ENCODE measurements at places on chromosomes 2 and 18.

GRCh38 chr2:97858442-97858841 is 137.3 kb downstream of the TMEM131 start:
- DNase-seq = no peak

- DNase-seq = no peak
These were observed 130.0 kb downstream of the PRKCE start for GRCh38 chr2:45781464-45781811.

GRCh38 chr2:239226677-239227581 is 173.9 kb downstream of the HDAC4 start:
- no peak for DNase-seq

- no peak for DNase-seq
These were observed 137.3 kb upstream of the PID1 start for GRCh38 chr2:229408356-229408755.

GRCh38 chr2:226151157-226151556 is 648.5 kb downstream of the IRS1 start:
- no peak for DNase-seq

DNA sequence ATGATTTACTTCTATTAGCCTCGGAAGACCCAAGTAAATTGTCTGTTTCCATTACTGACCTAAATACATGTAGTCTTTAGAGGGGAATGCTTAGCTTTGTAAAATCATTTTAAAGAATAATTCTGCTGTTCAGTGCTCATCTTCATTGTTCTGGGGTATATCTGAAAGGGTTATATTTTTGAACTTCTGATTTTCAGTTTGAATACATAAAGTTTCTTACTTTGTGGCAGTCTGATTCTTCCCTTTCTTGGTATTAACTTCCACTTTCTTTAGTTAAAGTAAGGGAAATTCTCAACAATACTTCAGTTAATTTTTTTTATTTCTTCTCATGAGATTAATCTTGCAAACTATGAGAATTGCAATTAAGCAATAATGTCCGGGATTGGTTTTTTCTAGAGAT is 148.4 kb downstream of the DOCK10 start:
- no peak for DNase-seq

DNA sequence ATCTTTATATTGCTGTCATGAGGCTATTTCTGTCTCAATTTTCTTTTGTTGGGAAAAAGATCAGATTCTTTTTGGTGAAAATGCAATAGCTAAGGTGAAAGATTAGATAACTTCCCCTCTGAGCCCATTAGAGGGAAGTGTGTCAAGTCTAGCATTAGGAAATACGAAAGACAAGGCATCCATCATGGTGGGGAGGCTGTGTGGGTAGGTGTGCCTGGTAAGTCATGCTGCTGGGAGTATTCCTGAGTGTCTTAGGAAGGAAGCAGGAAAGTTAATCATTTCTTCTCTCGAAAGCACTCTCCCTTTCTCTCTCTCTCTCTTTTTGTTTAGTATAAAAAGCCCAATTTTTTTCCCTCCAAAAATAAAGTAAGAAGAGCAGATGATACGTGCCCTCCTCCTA is 780.2 kb upstream of the FSHR start:
- DNase-seq = no peak

- no peak for DNase-seq
These were observed 170.9 kb upstream of the SESTD1 start for GRCh38 chr2:179435566-179435965.

DNA sequence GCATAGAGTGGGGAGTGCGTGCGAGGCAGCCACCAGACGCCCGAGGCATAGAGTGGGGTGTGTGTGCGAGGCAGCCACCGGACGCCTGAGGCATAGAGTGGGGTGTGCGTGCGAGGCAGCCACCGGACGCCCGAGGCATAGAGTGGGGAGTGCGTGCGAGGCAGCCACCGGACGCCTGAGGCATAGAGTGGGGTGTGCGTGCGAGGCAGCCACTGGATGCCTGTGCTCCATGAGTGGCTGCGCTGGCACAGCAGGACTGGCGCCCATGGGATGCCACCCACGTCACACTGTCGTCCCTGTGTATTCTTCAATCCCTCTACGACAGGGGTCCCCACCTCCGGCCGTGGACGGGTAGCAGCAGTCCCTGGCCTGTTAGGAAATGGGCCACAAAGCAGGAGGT is 221.9 kb downstream of the HDAC4 start:
- DNase-seq = no peak

DNA sequence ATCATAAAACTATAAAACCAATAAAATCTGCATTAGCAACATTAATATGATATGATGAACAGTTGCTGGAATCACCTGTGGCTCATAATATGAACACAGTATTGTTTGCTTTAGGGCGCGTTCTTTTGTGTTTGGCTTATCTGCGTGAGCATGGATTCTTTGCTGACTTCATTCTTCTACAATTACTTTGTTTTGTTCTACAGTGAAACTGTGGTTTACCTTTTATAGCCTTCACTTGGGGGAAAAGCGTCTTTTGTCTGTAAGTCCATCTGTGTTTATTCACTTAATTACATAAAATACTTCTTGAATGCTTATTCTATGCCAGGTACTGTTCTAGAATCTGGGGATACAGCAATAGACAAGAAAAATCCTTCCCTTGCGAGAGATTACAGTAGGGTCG is 74.0 kb upstream of the SEC11C start:
- no peak for DNase-seq

DNA sequence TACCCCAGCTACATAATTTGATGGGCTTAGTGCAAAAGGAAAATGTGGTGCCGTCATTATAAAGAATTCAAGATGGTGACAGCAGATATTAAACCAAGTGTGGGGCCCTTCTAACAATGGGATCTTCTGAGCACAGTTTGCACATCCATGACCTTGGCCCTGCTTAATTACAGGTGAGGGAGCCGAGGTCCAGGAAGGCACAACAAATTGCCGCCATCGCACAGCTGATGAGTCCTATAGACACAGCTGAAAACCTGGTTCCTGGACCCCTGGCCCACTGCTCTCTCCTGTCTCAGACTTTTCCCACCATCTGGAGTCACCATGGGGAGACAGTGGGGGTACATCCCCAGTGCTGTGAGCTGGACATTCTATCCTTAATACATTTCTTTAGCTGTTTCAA is 95.8 kb upstream of the MAP4K3 start:
- DNase-seq = no peak

Data from T-helper 22 cell (primary cell).